ENCODE measurements at places on chromosomes 2 and 18.

DNA sequence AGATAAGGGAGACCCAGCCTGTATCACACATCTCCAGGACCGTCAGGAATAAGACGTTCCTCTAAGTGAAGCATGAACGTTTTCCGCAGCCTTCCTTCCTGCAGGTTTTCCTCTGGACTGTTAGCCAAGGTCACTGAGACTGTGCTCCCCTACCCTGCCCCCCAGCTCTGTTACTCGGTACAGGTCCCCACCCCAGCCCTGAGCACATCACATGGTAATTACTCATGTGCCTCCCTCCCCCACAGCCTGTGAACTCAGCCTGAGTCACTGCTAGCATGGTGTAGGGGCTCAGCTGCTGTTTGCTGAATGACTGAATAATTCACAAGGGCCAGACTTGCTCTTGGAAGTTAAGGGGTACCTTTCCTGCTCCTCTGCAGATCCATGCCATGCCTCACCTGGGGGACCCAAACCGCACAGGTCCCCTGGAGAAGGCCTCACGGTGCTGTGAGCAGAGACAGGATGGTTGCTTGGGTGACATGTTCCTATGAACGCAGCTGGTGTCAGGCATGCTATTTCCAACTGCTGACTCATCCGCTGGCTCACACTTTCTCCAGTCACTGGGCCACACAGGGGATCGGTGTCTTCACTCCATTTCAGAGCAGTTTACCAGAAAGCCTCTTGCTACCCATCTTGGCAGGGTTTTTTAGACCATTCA lies 88.2 kb downstream of the PLB1 start:
- DNase-seq = peak; percentile 75

- no peak for DNase-seq
Observed at GRCh38 chr2:75088791-75089190, 110.5 kb downstream of the TACR1 start.

- DNase-seq = no peak
Observed at GRCh38 chr18:38801640-38802039, 1236.0 kb upstream of the CELF4 start.

DNA sequence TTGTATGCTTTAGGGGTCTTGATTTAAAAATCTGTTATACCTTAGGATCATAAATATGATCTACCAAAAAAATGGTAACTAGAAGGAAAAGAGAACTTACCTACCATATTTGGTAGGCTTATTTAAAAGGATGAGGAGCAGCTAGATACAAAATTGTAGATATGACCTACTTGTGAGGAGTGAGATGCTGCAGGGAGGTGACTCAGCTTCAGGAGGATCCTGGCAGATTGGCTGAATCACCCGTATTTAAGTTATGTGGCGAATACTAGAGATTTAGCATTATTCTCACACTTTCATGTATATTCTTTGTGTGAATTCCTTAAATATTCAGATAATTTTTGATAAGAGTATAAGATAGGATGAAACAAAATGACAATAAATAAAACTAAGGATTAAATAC lies 657.3 kb upstream of the LINC00305 start:
- no peak for DNase-seq

DNA sequence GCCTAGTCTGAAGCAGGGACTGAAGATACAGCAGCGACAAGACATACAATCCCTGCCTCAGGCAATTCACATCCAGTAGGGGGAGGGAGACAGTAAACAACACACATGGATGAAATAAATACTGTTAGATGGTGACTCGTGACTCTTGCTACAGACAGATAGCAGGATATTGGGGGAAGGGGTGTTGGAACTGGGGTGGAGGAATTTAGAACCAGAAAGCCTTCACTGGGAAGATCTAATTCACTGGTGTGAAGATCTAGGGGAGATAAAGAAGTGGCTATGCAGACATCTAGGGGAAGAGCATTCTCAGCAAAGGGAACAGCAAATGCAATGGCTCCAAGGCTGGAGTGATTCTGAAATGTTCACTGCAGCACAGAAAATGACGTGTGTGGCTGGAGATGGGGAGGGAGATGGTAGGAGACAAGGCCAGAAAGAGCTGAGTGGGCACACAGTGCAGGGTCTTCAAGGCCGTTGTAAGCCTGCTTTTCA lies 52.6 kb upstream of the TMEM163 start:
- no peak for DNase-seq

GRCh38 chr18:62790871-62791772 lies 75.8 kb downstream of the PHLPP1 start:
- no peak for DNase-seq

Measured in amygdala (tissue), 56 donors.